Thoracic aorta (tissue), 2 donors: ENCODE measurements at places on chromosomes 7 and 10. TPM values are rescaled to one million over a fixed set of nuclear protein-coding genes. Genes with fewer than 3 reads are reported as not detected.
A peak's percentile ranks its signal among the peaks of the same experiment; 100 is the strongest.

GRCh38 chr10:32315424-32315823, 31.5 kb downstream of the EPC1 start:
- DNase-seq = no peak

DNA sequence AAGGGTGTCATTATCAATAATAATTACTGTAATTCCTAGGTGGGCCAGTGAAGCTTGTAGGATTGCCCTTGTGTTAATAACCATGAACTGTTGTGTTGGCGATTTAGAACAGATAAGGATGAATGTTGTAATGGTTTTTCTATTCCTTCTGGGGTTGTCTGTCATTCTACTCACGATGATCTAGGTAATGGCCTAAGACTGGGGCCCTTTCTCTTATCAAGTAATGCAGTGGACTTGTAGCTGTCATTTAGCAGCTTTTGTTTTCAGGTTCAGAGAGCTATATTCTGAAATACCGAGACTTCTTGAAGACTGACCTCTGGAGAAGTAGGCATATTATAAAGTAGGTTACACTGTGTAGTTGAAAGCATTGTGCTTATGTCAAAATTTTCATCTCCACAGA, 110.2 kb downstream of the TAF3 start:
- no peak for DNase-seq

Gene TRIM73
- 2.2 TPM for total RNA-seq

DNA sequence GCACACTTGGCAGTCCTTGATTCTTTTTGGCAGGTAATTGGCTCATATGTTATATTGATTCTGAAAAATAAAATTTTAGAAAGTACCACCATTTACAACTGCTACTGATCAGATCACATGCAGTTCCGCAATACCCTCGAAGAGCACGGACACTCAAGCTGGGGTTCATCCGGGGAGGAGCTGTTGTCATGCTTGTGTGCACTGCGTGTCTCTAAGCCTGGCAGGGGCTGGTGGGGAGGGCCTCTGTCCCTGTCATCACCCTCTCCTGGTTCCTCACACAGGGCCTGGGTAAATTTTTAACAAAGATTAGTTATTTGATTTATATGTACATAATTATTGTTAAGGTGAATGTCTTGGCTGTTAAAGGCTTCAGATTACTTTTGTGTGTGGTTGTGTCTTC, 45.2 kb downstream of the TRRAP start:
- no peak for DNase-seq

DNA sequence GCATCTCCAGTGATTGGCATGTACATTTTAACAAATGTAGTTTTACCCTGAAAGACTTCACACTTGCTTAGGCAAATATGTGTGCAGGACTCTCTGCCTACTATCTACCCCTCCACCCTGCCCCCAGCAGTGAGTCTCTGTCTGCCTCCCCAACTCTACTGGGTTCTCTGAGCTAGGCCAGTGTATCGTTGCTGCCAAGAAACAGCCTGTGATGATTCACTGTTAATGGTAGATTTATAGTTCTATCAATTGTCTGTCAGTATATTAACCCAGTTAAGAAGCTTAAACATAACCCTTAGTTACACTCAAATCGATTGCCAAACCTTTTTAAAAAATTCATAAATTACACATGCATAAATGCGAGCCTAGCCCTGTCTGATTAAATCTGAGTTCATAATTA, 137.0 kb downstream of the SND1 start:
- no peak for DNase-seq

Gene NKX2-3
- 0.42 TPM for total RNA-seq

DNA sequence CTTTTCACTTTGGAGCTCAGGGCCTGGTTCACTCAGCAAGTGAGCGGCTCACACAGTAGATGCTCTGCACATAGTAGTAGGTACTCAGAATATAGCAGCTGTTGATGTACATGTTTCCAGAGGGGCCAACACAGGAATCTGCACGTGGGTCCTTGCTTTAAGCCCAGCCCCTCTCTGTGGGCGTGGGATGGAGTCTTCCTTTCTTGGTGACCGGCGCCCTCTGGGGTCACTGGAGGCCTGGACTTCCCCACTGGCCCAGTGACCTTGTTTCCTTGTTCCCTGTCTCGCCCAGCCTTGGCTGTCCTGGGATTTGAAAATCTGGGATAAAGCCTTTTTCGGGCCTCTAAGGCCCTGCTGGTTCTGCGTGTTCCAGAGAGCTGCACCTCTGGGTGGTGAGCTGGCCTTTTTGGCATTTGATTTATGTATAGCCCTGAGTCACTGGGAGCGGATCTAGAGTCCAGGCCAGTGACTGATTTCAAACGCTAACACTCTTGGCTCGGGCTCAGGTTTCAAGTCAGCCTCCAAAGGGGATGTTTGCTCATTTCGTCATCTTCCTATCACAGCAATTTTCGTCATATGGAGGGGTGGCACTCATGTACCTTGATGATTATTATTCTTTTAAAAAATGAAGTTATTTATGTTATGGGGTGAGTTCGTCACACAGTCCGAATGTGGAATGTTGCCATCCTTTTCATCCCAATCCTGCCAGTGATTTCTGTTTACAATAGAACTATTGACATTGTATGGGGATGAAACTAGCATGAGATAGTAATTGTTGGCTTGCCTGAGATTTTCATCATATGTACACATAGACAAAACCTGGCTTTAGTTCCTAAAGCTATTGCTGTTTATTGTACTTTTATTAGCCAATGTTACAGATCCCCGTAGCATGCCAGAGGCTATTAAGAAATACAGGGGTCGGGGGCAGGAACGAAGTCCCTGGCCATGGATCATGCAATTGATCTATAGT, 65.5 kb downstream of the CUX1 start:
- DNase-seq = peak; percentile 90

DNA sequence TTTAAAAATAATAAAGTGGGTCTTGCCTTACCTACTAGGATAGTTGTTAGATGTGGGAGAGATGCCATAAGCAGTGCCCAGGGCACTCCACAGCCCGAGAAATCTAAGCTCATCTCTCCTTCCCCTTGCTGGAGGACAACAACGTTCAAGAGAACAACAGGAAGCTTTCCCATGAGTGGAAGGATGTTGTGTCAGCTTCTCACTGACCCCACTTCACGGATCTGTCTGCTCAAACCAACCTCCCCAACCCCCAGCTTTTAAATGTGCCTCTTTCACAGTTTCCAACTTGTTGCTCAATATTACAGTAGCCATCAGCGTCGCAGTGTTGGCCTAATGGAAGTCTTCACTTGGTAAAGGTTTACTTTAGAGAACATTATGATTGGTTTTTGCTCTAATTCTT, 72.1 kb downstream of the PTPRE start:
- DNase-seq = no peak

GRCh38 chr10:79488870-79489269, 23.5 kb upstream of the EIF5AL1 start:
- DNase-seq = no peak

DNA sequence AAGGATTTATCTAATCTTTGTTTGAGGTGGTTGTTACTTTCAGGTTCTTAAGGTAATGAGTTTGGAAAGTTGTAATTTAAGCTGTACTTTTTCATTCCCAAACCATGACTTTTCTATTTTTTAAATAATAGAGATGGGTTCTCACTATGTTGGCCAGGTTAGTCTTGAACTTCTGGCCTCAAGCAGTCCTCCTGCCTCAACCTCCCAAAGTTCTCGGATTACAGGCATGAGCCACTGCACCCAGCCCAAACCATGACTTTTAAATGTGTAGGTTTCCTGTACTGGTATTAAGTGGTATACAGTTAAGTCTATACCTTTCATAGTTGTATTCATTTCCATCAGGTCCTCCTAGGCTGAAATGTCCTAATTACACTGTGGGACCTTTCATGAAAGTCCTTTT, 10.4 kb downstream of the INPP5F start:
- no peak for DNase-seq

DNA sequence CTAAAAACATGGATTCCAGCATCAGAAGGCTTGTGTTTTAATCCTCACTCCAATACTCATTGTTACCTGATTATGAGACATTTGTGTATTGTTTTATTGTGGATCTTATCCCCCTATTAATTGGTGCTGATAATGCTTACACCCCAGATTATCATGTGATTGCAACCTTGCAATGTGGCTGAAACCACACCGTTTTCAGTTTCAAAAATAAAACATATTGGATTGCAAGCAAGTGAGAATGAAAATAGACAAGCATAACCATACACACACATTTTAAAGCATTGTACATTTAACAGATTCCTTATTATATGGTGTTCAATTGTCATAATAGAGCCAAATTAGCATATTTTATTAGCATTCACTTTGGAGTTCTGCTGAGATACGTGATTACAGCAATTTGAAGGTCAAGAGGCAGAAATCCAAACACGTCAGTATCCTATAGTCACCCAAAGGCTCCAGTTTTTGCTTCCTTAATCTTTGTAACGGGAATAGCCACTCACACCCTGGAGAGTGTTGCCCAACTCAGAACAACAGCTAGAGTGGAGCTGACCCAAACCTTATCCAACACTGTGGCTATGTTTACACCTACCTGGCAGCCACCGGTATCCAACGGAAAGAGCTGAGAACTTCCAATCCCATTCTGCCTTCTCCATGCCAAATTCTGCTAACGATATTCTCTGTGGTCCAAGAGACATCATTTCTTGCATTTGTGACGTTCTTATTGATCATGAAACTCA, 317.1 kb upstream of the KLF6 start:
- no peak for DNase-seq

DNA sequence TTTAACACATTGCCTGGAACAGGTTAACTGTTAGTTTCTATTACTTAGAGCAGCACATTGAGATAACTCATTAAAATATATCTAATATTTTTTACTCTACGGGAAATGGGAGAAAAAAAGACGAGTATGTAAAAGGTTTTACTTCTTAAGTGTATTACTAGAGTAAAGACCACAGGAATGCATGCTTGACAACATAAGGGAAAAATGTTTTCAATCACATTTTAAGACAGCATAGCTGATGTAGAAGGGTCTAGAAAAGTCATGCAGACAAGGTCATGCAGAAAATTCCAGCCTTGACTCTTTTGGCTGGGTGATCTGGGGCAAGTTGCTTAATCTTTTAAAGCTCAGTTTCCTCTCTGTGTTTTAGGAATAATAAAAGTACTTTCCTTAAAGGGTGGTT, 806.2 kb downstream of the CNTNAP2 start:
- no peak for DNase-seq

- DNase-seq = no peak
Measured at GRCh38 chr10:129398711-129399141, 68.3 kb upstream of the MGMT start.

DNA sequence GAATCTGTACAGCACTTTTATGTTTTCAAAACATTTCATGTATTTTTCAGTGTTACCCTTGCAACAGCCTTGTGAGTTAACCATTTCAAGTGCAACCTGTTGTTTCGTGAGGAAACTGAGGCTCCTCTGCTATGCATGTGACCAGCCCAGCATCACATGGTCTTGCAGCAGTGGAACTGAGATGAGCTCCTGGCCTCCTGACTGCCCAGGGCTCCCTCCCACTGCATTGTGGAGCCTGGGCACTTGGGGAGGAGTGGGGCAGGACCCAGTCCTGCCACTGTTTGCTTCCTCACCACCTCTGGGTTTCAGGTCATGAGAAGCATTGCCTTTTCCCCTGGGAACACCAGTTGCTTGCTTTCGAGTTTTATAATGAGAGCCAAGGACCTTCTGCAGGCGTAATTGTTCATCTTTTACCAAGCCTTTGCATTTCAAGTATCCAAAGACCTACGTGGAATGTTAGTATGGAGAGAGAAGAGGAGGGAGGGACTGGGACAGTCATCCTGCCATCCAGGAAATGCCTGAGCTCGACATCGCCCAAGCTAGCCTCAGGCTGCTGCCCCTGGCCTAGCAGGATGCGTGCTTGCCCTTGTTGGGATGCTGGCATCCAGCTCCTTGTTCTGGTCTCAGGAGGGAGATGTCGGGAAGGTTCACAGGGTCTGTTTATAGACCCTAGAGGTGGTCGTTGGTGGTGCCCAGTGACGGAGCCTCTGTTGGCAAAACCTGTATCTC, 32.3 kb upstream of the BHLHA15 start:
- DNase-seq = no peak

DNA sequence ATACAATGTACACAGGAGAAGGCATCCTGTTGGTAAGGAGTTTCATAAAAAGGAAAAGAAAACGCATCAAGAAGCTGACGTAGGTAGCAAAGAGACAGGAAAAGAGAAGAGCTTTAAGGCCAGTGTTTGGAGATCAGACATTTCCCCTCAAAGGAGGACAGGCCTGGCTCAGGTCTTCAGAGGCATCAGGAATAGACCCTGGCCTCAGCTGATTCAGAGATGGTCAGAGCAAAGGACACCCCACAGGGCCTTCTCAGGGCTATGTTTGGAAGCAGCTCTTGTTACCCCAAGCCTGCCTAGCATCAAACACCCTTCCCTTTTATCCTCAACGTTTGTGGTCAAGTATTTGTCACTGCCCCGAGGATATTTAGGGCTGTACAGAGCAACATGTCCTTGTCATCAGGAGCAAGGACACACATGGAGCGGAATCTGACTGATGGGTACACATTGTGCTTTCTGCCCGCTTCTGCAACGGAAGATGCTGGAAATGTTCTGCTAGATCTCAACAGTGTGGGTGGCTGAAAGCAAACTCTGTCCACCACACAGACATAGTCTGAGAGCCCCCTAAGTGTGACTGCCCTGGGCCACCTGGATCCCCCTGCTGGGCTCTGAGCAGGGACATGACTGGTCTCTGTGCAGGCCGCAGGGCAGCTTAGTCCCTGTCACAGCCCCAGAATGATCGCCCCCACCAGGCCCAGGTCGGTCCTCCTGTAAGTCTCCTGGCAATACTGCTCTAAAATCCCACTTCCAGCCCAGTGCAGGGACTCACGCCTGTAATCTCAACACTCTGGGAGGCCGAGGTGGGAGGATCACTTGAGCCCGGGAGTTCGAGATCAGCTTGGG, 1.0 kb upstream of the ZDHHC4 start:
- no peak for DNase-seq

DNA sequence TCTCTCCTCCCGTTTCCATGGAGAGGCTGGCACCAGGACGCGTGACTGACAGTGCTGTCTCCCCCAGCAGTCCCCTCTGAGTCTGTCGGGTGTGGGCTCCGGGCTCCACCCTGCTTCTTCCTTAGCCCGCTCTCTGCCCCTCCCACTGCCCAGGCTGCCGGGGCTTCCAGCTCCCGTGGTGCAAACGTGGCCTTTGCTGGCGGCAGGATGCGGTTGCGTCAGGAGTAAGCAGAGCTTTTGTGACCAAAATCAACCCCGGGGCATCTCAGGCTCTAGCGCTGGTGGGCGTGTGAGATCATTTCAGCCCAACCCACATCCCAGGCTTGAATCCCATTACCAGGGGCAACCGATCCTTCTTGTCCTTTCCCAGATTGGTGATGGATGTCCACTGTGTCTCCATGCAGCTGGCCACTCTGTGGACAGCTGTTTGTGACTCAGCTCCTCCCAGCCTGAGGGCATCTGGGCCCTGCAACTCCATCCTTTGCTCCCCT, 28.2 kb downstream of the PTPRE start:
- no peak for DNase-seq

GRCh38 chr7:146331369-146331768, 214.8 kb downstream of the CNTNAP2 start:
- no peak for DNase-seq

- DNase-seq = no peak
Measured at GRCh38 chr10:113953505-113954272, 90.0 kb upstream of the ADRB1 start.

Gene CPVL
- total RNA-seq = 22.9 TPM

DNA sequence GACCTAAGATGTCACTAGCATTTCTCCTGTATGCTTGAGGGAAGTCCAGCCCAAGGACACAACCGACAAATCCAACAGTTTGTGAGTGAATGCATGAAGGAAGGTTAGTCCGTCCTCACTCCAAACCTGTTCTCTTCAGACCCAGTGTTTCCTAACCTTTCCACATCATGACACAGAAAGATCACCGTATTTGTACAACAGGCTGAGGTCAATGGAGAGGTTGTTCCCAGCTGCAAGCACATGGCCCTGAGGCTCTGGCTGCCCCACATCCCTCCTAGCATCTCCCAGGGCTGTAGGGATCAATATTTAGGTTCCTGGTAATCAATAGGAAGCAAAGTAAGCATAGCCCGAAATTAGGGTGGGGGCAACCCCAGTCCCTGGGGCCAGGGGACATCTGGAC, 227.9 kb downstream of the PLXNA4 start:
- DNase-seq = no peak
